NCI-H748 treated with DMSO at 0.1 percent for 48 hours (cell line): ENCODE measurements at places on chromosomes 1 and 21.

GRCh38 chr1:171929121-171929520 lies 87.8 kb downstream of the DNM3 start:
- no peak for DNase-seq

DNA sequence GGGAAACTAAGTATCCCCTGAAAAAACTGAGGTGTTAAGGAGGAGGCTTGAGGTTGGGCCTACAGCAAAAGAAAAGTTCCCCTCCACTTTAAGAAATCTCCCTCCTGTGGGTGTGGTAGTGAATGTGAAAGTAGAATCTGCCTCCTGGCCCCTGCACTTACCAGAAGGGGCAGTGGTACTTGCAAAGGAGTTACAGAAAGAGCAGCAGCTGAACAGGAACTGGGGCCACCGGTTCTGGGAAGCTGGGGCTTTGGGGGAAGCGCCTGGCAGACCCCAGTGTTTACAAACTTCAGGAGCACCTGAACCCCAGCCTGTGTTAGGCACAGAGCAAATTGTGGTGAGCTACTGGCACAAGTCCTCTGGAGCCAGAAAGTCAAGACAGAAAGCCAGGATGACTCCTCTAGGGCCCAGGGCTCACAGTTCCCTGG lies 250.2 kb upstream of the FGGY start:
- no peak for DNase-seq

GRCh38 chr1:110677526-110677925 lies 2.8 kb upstream of the KCNA3 start:
- peak; percentile 57 for DNase-seq

GRCh38 chr1:68673771-68674170 lies 176.9 kb upstream of the DEPDC1 start:
- DNase-seq, result no peak

DNA sequence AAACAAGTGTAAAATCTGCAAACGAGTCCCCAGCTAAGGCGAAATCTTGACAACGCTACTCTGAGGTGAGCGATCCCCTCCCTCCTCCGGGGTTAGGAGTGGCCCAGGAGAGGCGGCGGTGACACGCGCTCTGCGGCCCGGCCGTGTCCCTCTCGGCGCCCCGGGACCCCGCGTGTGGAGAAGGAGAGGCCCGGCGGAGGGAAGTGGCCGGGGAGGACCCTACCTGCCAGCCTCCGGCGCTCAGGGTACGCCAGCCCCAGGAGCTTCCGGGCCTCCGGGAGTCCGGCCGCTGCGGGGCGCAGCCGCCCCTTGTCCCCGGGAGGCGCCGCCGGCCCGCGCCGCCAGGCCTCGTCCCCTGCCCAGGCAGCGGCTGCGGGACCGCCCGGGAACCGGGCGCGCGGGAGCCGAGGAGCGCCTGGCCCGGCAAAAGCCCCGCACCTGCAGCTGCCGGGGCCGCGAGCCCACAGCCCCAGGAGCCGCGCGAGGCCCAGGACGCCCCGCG lies 543 bp downstream of the ABCB10 start:
- DNase-seq, result no peak

DNA sequence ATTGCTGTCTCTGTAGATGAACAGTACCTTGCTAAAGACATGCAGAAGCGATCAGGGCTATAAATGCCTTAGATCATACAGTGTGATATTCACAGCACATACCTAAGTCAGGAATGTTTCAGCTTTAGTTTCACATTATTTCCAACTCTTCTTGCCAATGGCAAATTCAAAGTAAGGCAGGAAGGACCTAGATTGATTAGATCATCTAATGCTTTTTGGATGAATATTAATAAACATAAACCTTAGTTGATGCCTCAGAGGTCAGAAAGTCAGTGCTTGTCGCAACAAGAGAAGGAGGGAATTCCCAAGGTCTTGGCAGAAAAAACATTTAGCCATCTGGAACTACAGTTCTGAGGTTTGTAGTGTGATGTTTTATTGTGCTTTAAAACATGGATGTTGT lies 122.3 kb downstream of the TNFSF18 start:
- no peak for DNase-seq
